ENCODE measurements at places on chromosomes 2 and 18.

- no peak for DNase-seq
Observed at GRCh38 chr2:178157574-178157973, 36.7 kb upstream of the OSBPL6 start.

GRCh38 chr2:166240387-166241313 lies 112.8 kb upstream of the SCN1A start:
- DNase-seq = no peak

- no peak for DNase-seq
Observed at GRCh38 chr18:56823986-56824565, 172.9 kb downstream of the WDR7 start.

DNA sequence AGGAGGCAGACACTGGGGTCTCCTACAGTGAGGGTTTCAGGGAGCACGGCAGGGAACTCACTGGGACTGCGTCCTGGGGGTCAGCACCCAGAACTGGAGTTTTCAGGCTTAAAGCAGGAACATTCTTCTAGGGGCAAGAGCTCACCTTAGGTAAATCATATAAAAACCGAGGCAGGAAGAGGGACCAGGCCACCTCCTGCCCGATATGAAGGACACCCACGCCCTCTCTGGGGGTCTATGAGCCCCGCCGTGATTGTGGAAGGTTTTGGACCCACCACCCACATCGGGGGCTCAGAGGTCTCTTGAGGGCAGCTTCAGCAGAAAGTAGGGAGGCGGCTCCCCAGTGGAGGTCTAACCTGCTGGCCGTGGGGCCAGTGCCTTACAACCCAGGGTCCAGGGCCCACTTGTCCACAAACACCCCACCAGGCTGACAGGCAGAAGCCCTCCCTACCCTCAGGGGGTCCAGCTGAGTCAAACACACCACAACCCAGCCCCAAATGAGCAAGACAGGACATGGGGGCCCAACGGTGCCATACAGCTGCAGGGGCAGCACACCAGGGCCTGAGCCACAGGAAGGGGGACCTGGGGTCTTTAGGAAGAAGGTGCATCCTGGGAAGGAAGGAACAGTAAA lies 25.3 kb downstream of the CROCC2 start:
- DNase-seq = no peak

GRCh38 chr2:238489431-238489830 lies 62.7 kb downstream of the ASB1 start:
- DNase-seq = no peak

GRCh38 chr18:62327977-62328376 lies 2.9 kb downstream of the TNFRSF11A start:
- DNase-seq = no peak

- peak; percentile 66 for DNase-seq
Observed at GRCh38 chr2:161415987-161416707, at the start of gene TBR1. Gene TBR1, plus strand, starts transcription at chr2:161416297. Its CDS starts 114 bp downstream, at chr2:161416411.

GRCh38 chr18:41266616-41267015 lies 688.4 kb upstream of the PIK3C3 start:
- no peak for DNase-seq

DNA sequence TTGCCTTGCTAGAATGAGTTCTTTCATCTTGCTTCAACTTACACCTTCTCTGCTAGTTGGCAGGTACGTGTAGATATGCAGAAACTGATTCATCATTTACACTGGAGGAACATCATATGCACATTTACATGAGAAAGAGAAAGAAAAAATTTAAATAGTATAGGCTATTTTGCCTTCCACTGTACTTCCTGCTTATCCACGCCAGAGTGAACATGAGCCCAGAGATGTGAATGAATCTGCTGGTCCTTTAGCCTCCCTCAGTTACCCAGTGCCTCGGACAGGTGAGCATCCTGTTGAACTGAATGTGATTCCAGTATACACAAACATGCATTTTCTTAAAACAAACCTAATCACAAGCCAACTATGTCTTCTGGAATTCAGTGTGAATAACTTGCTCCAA lies 83.6 kb downstream of the SESTD1 start:
- DNase-seq = no peak

- no peak for DNase-seq
Observed at GRCh38 chr2:121128741-121129659, 156.0 kb downstream of the TFCP2L1 start.

GRCh38 chr2:202911203-202911511 lies 316 bp downstream of the WDR12 start:
- no peak for DNase-seq
